HT1080 (cell line): ENCODE measurements at places on chromosomes 1 and 21. TPM values are rescaled to one million over a fixed set of nuclear protein-coding genes. Genes with fewer than 3 reads are reported as not detected.
A peak's percentile ranks its signal among the peaks of the same experiment; 100 is the strongest.

GRCh38 chr1:168443356-168443755 lies 100.4 kb downstream of the XCL2 start:
- no peak for DNase-seq

DNA sequence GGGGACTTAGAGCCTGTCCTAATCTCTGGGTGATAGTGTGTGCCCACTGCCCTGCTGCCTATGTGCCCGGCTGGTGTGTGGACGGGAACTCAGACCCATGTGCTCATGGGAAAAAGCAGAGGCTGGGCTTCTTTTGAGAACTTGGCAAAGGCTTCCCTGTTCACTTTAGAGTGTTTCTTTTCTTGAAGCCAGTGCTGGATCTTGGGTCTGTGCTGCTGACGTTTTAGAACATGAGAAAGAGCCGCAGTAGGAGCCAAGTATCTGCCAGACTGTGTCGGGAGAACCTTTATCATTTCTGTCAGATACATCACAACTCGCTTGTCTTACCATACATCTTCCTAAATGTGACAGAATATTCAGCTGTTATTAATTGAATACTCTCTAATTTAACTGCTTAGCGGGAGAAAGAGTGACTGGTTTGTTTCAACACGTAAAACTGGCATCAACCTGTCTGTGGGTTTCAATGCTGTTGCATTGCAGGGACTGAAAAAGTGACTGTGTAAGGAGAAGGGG lies 195.2 kb downstream of the PBX1 start:
- DNase-seq: no peak

- no peak for DNase-seq
Measured at GRCh38 chr1:166390366-166391033, 223.7 kb upstream of the FAM78B start.

GRCh38 chr21:18801468-18801867 lies 397.9 kb upstream of the TMPRSS15 start:
- DNase-seq: peak; percentile 19

DNA sequence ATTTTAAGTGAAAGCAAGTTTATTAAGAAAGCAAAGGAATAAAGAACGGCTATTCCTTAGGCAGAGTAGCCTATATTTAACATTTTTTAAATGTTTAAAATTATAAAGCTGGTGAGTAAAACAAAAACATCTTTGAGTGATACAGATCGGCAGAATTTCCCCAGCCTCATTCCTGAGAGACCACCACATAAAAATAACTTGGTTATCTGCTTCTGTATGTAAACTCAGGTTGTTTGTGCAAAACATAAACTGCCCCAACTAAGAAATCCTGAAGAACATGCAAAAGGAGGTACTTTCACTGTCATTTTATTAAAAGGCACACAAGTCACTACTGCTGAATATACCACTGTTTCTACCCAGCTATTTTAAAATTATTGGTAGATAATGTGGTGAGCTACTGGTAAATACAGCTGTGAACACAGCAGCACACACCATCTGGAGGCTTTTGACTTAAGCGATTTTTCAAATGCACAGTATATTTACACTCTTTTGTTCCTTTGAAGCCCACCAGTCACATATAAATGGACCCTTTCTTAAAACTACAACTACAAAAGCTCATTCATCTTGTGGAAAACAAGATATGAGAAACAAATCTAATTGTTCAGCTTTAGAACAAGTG lies 119.3 kb downstream of the RERE start:
- no peak for DNase-seq

DNA sequence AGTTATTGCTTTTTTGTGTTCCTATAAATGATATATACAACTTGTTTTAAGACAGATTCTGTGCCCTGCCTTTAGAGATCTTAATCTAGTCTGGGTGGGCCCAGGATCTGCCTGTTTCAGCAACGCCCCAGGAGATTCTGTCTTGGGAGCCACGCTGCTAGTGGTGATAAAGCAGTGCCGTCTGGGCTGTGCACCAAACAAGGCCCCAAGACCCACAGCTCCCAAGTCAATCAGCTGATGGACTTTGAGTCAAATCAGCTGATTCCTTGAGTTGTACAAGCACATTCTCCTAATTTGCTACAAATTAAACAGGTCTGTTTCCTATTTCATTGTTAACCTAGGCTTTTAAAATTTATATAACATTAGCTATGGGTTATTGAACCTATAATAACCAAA lies 15.7 kb upstream of the SLC44A3 start:
- no peak for DNase-seq

The CELA3A gene
- total RNA-seq: not detected in 2 replicates

DNA sequence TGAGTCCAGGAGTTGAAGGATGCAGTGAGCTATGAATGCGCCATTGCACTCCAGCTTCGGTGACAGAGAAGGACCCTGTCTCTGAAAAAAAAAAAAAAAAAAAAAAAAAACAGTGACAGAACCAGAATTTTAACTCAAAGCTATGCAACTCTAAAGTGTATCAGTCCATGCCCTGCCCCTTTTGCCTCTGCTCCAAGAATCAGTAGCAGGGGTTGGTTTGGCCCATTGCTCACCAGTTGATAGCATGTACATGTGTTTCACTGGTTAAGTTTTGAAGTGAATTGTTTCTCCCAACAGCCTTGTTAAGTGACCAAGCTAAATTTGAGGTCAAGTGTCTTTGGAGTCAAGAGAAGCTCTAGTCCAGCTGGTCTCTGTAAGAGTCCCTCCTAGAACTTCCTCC lies 245.9 kb downstream of the PLPP3 start:
- no peak for DNase-seq

DNA sequence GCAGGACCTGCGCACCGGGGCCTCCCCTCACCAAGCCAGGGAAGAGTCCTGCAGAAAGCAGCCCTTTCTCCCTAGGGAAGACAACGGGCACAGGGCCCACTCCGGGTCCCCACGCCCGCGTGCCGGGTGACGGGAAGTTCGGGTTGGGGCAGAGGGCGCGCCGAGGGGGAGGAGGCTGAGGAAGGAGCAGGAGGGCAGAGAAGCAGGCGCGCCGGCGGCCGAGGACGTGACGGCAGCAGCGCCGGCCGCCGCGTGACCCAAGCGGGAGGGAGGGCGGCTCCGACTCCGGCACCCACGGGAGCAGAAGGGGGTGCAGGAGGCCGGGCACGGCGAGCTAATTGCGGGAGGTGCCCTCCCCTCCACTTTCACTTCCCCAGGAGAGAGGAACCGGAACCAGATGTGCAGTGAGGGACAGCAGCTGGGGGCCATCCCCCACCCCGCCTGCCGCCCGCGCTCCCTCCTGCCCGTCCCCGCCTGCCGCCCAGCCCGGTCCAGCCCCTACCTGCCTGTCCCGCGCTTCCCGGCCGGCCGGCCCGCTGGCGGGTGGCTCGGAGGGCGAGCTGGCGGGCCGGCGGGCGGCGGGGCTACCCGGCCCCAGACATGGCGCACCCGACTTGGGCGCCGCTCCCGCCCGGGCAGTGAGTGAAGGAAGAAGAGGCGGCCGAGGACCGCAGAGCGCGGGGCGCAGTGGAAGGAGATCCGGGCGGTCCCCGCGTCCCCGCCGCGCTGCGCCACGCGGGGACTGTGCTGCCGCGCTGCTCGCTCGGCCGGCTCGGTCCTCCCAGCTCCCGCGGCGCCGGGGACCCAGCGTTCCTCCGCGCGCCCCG lies 510 bp downstream of the DENND4B start:
- peak; percentile 66 for DNase-seq

The TDRD5 gene
- not detected in 2 replicates for total RNA-seq

- no peak for DNase-seq
Measured at GRCh38 chr1:27491748-27492700, 2.1 kb upstream of the WASF2 start.

DNA sequence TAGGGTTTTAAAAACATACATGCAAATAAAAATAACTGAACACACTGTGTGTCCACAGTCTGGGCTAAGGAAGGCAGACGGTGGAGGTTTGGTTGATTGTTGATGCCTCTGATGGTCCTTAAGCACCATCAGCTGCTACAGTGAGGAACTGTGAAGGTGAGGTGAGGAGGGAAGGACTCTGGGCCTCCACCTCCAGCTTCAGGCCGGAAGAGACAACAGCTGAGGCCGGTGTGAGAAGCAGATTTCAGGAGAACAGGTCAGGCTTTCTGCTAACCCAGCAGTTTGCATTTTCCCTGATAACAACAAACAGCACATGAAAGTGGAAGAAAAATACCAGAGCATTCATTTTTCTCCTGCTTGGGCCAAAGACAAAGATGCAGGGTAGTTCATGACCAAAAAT lies 189.9 kb upstream of the AJAP1 start:
- no peak for DNase-seq

The SMYD2 gene
- 41.5 and 43.2 TPM in 2 replicates for total RNA-seq

The KDF1 gene
- not detected in 2 replicates for total RNA-seq

The MROH9 gene
- not detected in 2 replicates for total RNA-seq

DNA sequence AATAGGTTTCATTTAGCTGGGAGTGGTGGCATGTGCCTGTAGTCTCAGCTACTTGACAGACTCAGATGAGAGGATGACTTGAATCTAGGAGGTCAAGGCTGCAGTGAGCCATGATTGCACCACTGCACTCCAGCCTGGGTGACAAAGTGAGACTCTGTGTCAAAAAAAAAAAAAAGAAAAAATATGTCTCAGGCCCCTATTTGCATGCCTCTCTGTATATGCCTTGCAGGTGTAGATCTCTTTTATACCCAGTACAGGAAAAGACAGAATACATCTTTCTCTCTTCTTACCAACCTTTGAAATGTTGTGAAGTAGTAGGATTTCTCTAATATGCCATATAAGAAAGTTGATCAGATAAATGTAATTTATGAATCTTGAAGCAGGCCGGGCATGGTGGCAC lies 6.4 kb downstream of the CNR2 start:
- DNase-seq: no peak

DNA sequence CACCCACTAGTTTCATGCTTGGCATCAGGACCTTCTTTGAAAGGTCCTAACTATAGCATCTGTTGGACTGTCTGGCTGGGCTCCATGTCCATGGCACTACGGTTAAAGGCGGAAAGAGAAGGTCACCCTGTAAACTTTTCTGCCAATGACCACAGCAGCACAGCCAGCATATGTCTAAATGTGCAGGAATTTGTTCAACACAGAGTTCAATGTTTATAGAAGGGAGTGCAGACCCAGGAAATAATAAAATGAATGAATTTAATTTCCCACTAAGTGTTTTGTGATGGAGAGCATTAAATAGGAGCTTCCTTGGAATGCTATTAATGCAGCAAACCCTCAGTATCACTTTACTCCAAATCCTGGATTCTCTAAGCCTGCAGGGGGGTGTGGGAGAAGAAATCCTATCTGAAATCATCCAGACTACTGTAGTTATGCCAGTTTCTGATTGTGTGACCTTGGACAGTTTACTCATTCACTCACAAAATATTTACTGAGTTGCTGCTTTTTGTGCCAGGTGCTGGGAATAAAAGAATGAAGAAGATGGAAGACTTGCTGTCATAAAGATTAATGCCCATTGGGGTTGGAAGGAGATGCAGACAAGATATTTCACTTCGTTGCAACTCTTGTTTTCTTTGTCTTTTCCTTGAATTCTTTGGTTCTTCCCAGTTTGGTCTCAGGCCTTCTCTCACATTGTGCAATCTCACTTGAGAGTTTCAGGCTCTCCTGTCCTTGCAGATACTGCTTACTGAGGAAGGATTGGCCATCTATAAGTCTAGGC lies 195.0 kb downstream of the ROR1 start:
- DNase-seq: no peak

The CHD5 gene
- not detected in 2 replicates for total RNA-seq

The KRTAP19-1 gene
- total RNA-seq: not detected in 2 replicates

DNA sequence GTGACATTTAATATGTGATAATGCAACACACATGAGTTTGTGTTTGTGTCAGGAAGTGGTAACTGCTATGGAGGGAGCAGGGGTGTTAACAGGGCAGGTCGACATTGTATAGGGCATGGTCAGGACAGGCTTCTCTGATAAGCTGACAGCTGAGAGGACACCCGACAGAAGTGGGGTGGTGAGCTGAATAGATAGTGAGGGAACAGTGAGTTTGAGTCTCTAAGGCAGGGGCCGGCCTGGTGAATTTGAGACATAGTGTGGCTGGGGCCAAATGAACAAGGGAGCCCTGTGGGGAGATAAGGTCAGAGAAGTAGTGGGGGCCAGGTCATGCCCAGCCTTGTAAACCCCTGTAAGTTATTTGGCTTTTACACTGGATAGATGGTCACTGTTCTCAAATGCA lies 217.4 kb upstream of the KIAA0040 start:
- DNase-seq: no peak
